ENCODE measurements at places on chromosomes 2 and 18.

- peaks cover 16% of the 10 kb centered on the region for H3K4me1 ChIP-seq
- H3K4me3 ChIP-seq, result peak overlapping the region; percentile 75
Observed at GRCh38 chr2:19899985-19900930, 1.5 kb downstream of the TTC32 start.

DNA sequence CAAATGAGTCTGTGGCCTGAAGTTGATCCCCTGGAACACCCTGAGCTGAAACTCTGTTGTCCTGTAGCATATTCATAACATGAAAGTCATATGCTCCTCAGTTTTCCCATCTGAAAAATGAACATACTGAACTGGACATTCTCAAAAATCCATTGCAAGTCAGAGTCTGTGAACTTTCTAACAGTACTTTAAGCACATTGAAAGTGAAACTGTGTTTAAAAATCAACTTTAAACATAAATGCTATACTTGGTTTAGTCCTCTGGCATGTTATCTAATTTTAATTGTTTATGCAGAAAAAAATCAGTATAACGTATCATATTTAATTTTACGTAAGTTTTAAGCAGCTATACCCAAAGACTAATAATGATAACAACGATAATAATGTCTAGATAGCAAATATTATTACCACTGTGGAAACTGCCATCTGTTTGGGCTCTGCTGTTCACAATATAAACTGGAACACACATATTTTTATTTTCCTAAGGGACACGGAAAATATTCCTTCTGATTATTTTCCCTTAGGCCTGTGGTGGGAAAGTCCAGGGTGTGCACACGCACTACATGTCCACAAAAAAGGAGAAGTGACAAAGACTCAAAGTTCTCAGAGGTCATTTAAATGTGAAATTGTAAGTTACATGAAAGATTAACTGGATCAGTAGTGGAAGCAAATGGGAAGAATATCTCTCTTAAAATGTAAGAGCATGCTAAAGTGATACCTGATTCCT, 56.1 kb upstream of the TTN start:
- peak overlapping the region; percentile 4 for H3K27ac ChIP-seq
- no peaks in the 10 kb centered on the region for H3K36me3 ChIP-seq
- no peaks in the 10 kb centered on the region for H3K4me1 ChIP-seq
- no peak for DNase-seq
- H3K4me3 ChIP-seq, result no peak overlapping the region

- DNase-seq, result no peak
- no peak overlapping the region for H3K4me3 ChIP-seq
- H3K4me1 ChIP-seq, result no peaks in the 10 kb centered on the region
Observed at GRCh38 chr2:232901736-232902578, 31.9 kb downstream of the SNORC start.

DNA sequence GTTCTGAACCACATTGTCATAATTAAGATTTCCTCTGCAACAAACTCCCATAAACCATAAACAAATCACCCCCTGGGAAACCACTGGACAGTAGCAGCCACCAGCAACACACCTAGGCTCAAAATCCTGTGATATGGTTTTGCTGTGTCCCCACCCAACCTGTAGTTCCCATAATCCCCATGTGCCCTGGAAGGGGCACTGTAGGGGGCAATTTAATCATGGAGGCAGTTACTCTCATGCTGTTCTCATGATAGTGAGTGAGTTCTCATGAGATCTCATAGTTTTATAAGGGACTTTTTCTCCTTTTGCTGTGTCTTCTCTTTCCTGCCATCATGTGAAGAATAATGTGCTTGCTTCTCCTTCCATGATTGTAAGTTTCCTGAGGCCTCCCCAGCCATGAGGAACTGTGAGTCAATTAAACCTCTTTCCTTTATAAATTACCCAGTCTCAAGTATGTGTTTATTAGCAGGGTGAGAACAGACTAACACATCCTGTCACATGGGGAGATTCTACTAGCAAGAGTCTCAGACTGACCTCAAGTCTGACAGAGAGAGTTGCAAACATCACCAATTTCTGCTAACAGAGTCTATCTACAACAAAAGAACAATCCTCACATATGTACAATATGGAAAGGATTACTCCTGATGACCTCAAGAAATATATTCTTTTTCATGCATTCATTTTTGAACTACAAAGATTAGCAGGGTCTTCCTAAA, 182.6 kb downstream of the GRB14 start:
- H3K36me3 ChIP-seq, result no peaks in the 10 kb centered on the region
- DNase-seq, result no peak
- no peaks in the 10 kb centered on the region for H3K27me3 ChIP-seq
- no peaks in the 10 kb centered on the region for H3K4me1 ChIP-seq

- no peaks in the 10 kb centered on the region for H3K27me3 ChIP-seq
- no peak for DNase-seq
- H3K36me3 ChIP-seq, result no peaks in the 10 kb centered on the region
- no peaks in the 10 kb centered on the region for H3K4me1 ChIP-seq
- H3K4me3 ChIP-seq, result no peak overlapping the region
Observed at GRCh38 chr2:6590442-6590841, 275.3 kb downstream of the CMPK2 start.

- H3K4me1 ChIP-seq, result peaks cover 49% of the 10 kb centered on the region
- DNase-seq, result no peak
- H3K4me3 ChIP-seq, result no peak overlapping the region
- no peaks in the 10 kb centered on the region for H3K27me3 ChIP-seq
- H3K36me3 ChIP-seq, result peaks cover 68% of the 10 kb centered on the region
Observed at GRCh38 chr2:86072271-86072858, 33.3 kb downstream of the POLR1A start.

- no peaks in the 10 kb centered on the region for H3K36me3 ChIP-seq
- H3K27me3 ChIP-seq, result peaks cover 4% of the 10 kb centered on the region
- DNase-seq, result no peak
- H3K4me3 ChIP-seq, result no peak overlapping the region
Observed at GRCh38 chr2:204152616-204153015, 216.1 kb downstream of the ICOS start.

- no peaks in the 10 kb centered on the region for H3K27me3 ChIP-seq
- no peak overlapping the region for H3K4me3 ChIP-seq
- no peaks in the 10 kb centered on the region for H3K36me3 ChIP-seq
- no peak for DNase-seq
- H3K4me1 ChIP-seq, result no peaks in the 10 kb centered on the region
- no peak overlapping the region for H3K27ac ChIP-seq
Observed at GRCh38 chr2:162198239-162198638, 45.0 kb downstream of the FAP start.

GRCh38 chr2:36322108-36322507, 33.5 kb upstream of the CRIM1 start:
- H3K4me3 ChIP-seq, result no peak overlapping the region
- H3K27ac ChIP-seq, result no peak overlapping the region
- no peak for DNase-seq
- no peaks in the 10 kb centered on the region for H3K36me3 ChIP-seq
- H3K27me3 ChIP-seq, result no peaks in the 10 kb centered on the region

DNA sequence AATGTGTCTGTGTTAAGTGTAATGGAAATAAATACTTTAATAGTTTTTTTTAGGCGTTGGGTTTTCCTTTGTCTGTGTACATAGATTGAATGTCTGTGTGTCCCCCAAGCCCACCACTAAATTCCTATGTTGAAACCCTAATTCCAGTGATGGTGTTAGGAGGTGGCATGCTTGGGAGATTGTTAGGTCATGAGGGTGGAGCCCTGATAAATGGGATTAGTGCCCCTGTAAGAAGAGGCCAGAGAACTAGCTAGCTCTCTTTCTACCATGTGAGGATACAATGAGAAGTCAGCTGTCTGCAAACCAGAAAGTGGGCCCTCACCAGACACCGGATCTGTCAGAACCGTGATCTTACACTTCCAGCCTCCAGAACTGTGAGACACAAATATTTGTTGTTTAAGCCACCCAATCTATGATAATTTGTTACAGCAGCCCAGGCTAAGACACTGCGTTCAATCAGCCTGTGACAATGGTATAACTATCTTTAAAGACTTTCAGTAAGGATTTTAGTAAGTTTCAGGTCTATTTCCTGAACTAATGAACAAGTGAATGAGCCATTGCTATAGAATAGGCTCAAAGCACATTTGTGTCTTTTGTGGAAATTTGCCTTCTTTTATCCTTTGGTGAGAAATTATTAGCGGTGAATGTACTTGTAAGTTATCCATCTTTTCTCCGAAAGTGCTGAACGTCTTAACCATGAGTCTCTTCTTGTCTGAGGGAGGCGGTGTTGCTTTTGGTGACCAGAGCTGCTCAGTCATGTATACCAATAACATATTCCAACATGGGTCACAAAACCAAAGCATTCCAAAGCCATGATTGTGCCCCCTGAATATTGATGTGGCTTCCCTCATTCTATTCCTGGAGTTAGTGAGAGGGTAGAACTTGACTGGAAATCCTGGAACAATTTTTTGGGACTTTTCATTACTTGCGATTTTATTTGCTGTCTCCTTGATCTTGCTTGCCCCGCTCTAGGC, 29.6 kb upstream of the IL1R1 start:
- H3K36me3 ChIP-seq, result no peaks in the 10 kb centered on the region
- H3K4me3 ChIP-seq, result no peak overlapping the region
- H3K27me3 ChIP-seq, result no peaks in the 10 kb centered on the region
- H3K4me1 ChIP-seq, result no peaks in the 10 kb centered on the region
- no peak for DNase-seq
- H3K27ac ChIP-seq, result no peak overlapping the region

DNA sequence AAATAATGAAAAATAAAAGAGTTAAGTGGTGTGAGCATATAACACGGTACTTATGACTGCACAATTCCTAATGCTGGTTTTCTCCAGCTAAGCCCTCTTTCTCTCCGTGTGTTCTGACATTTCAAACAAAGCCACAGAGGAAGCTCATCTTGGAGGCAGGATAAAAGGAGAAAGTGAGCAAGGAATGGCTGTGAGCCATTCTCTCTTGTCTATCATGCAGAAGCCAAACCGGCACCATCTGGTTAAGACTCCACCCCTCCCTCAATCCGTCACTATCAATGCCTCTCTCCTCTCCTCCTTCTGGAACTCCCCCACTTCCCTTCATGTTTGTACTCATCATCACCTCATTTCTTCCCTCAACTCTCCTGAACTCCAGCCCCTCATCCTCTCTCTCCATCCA, 210.4 kb downstream of the TMEM163 start:
- peaks cover 3% of the 10 kb centered on the region for H3K4me1 ChIP-seq
- no peak overlapping the region for H3K4me3 ChIP-seq
- no peak for DNase-seq
- no peaks in the 10 kb centered on the region for H3K36me3 ChIP-seq

DNA sequence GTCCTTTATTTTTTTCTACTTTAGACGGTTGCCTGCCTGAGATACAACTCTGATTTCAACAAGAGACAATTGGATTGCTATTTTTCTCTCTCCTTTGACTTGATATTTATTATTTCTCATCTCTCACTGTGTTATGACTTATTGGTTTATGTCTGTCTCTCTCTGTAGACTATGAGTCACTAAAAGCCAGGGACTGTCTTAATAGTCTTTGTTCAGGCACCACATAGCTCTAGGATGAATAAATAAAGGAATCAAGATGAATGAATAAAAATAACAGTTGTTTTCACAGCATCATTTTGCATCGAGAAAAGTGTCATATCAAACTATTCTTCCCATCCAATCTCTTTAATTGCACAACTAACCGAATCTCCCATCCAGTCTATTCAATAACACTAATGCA, 31.4 kb upstream of the CD28 start:
- H3K27me3 ChIP-seq, result no peaks in the 10 kb centered on the region
- H3K36me3 ChIP-seq, result no peaks in the 10 kb centered on the region
- no peak overlapping the region for H3K27ac ChIP-seq
- no peak overlapping the region for H3K4me3 ChIP-seq
- no peak for DNase-seq

DNA sequence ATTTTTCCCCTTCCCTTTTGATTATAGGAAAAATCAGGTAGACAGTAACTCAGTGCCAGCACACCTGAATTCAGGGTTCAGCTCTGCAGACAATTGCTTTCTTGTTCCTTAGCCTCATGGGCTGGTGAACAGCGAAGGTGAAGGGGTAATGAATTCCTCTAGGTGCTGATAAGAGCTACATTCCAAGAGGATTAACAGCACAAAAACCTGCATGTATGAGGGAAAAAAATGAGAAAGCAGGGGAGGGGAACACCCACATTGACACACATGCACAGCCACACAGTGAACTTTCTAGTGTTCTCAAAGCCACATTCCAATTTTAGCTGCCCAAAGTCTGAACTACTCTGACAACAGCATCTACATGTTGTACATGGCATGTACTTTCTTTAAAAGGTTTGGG, 46.1 kb downstream of the SPATS2L start:
- H3K4me1 ChIP-seq, result no peaks in the 10 kb centered on the region
- H3K27me3 ChIP-seq, result no peaks in the 10 kb centered on the region
- no peak overlapping the region for H3K4me3 ChIP-seq
- H3K27ac ChIP-seq, result peak overlapping the region; percentile 64
- H3K36me3 ChIP-seq, result no peaks in the 10 kb centered on the region

DNA sequence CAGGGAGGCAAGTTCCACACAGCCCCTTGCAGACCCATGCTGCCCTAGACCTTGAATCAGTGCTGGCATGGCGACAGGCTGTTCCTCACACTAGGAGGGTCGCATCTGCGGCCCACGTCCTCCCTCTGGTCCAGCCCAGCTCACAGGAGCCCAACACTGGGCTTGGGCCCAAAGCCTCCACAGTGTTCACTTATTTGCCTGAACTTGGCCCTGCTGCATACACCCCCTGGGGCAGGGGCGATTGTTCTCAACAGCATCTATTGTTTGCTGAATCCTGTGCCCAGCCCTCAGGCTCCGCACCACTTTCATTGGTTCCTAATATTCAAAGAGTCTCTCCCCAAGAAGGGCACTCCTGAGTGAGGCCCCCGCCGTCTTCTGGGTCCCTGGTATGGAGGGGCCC, 90.7 kb downstream of the ZBTB7C start:
- no peak overlapping the region for H3K27ac ChIP-seq
- DNase-seq, result no peak
- H3K4me1 ChIP-seq, result no peaks in the 10 kb centered on the region
- H3K27me3 ChIP-seq, result peaks cover 2% of the 10 kb centered on the region
- no peak overlapping the region for H3K4me3 ChIP-seq

GRCh38 chr2:122078451-122078850, 323.0 kb downstream of the TSN start:
- H3K27me3 ChIP-seq, result no peaks in the 10 kb centered on the region
- no peak overlapping the region for H3K27ac ChIP-seq
- H3K4me1 ChIP-seq, result no peaks in the 10 kb centered on the region
- no peak overlapping the region for H3K4me3 ChIP-seq
- no peaks in the 10 kb centered on the region for H3K36me3 ChIP-seq

GRCh38 chr18:38494065-38494464, 928.5 kb upstream of the CELF4 start:
- no peak overlapping the region for H3K4me3 ChIP-seq
- no peaks in the 10 kb centered on the region for H3K4me1 ChIP-seq
- no peaks in the 10 kb centered on the region for H3K36me3 ChIP-seq
- DNase-seq, result no peak

DNA sequence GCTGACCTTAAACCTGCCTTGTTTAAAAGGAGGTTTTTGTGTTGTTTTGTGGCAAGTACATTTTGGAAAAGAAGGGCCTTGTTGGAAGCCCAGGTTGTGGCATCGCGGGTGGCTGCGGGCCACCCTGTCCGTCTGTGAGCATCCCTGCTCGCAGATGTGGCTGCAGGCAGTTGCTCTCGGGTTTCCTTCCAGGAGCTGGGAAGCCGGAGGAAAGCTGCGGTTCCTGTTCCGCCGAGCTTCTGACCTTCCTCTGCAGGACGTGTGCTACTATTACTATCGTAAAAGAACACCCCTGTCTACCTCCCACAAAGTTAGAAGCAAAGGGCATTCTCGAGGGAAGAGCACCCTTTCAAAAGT, 766 bp downstream of the MFF start:
- peaks cover 13% of the 10 kb centered on the region for H3K4me1 ChIP-seq
- no peaks in the 10 kb centered on the region for H3K27me3 ChIP-seq
- H3K4me3 ChIP-seq, result peak overlapping the region; percentile 88
- H3K36me3 ChIP-seq, result peaks cover 5% of the 10 kb centered on the region

GRCh38 chr2:239818086-239818485, 207.1 kb downstream of the NDUFA10 start:
- H3K27ac ChIP-seq, result no peak overlapping the region
- H3K36me3 ChIP-seq, result no peaks in the 10 kb centered on the region
- no peaks in the 10 kb centered on the region for H3K4me1 ChIP-seq
- no peak overlapping the region for H3K4me3 ChIP-seq
- no peak for DNase-seq
- H3K27me3 ChIP-seq, result peaks cover 8% of the 10 kb centered on the region
